Stimulated activated CD8-positive, alpha-beta memory T cell treated with anti-CD3 and anti-CD28 coated beads, Interleukin-7, amount 100 ng/mL, for 24 hours (primary cell): ENCODE measurements at places on chromosomes 2 and 18.

DNA sequence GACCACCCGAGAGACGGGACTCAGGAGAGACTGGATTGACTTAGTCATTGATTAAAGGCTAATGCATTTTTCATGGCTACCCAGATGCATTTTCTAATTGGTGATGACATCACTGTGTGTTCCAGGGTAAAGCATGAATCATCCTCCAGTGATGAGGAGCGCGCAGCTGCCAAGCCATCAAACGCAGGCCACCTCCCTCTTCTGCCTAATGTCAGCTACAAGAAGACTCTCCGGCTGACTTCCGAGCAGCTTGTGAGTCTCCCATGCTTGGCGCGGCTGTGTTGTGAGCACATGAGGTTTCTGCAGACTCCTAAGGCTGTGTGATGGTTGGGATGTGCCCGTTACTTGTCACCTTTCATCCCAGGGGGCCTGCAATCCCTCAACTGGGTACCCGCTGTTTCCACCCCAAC is 56.4 kb downstream of the LPIN1 start:
- no peak for DNase-seq

DNA sequence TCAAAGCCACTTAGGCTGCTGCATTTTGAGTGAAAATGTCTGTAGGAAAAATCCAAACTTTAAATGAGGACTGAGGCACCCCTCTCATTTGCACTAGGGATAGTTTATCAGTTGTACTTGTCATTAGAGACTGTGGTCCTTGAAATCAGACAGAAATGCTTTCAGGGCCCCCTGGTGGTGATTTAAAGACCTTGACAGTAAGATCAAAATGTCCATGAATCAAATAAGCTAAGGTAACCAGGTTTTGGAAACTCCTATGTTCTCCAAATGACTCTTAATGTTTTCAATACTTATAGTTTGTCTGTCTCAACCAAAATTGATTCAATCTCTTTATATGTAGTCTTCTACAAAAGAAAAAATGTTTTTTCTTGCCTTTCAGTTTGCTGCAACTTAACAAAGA is 28.8 kb upstream of the DDX18 start:
- no peak for DNase-seq

- DNase-seq, result no peak
Measured at GRCh38 chr2:230717600-230717999, 5.0 kb downstream of the CAB39 start.

DNA sequence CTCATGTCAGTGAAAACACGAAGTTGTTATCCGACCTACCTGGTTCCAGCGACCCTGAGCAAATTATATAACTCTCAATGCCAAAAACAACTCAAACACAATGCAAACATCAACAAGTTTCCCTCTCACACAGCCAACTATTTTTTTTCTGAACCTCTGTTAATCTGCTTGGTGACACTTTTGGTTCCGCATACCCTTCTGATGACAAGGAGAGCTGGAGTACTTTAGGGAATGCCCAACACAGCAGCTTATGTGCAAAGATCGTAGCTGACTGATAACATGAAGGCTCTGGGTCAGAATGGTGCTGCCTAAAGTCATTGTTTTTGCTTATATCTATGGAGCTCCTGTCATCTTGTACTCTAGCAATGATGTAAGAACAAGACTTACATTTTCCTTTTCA is 72.7 kb upstream of the CCDC68 start:
- DNase-seq, result no peak

DNA sequence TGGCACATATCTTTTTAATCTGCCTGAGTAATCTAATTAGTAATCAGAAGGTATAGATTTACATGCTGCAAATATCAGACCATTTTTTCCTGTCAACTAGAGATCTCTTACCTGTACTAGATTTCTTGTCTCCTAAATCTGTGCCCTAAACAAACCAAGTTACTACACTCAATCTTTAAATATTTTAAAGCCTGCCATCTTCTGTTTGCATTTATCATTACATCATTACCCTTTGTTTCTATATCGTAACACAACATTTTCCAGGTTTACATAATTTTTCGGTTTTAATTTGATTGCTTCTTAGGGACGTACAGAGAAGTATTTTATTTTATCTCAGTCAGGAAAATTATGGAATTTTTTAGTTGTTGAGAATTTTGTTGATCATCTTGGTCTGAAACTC is 25.7 kb downstream of the PSMA8 start:
- no peak for DNase-seq

- DNase-seq, result no peak
Measured at GRCh38 chr2:102967451-102967850, 205.6 kb downstream of the TMEM182 start.

DNA sequence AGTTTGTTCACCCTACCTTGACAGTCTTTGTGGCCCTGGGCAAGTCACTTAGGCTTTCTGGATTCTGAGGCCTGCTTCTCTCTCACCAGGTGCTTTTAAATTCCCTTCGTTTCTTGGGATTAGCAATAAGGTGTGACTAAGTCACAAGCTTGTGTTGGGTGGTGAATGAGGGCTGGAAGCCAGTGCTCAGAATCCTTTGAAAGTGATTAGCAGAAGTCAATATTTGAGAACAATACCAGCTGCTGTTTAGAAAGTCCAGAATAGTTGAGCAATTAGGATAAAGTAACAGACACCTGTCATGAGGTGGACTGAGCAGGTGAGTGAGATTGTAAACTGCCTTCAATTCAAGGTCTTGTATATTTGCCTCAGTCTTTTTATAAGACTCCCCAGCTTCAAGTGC is 19.3 kb upstream of the MGAT5 start:
- no peak for DNase-seq

DNA sequence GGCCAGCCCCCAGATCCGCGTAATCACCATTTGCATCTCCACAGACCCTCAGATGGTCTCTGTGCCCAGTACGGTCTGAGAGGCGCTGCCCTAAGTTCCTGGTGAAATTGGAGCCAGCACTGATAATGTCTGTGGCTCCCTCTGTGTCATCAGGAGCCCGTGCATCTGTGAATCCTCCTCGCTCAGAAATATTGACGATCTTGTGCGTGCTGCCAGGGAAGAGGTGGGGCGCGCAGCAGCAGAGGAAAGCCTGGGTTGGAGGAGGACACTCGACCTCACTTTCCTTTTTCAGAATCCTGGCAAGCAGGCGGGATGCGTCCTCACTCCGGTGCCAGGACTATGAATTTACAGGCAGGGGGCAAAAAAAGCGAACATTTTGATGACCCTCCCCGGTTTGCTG is 686.1 kb upstream of the SALL3 start:
- no peak for DNase-seq

DNA sequence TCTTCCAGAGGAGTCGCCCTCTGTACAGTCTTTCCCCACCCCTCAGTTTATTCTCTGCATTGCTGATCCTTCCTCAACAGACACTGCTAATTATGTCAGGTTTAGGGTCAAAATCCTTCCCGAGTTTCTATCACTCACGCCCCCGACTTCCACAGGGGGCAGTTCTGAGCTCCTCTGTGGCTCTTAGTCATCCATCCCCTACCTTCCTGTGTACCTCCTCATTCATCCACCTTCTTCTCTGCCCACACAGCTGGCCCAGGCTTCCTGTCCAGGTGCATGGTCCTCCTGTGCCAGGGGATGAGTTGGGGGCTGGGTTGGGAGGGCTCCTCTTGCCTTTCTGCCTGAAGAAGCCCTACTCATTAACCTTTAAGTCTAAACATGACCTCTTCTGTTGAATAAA is 202.9 kb downstream of the ARL4C start:
- no peak for DNase-seq

GRCh38 chr2:231201475-231201814 is 3.0 kb downstream of the ARMC9 start:
- no peak for DNase-seq

DNA sequence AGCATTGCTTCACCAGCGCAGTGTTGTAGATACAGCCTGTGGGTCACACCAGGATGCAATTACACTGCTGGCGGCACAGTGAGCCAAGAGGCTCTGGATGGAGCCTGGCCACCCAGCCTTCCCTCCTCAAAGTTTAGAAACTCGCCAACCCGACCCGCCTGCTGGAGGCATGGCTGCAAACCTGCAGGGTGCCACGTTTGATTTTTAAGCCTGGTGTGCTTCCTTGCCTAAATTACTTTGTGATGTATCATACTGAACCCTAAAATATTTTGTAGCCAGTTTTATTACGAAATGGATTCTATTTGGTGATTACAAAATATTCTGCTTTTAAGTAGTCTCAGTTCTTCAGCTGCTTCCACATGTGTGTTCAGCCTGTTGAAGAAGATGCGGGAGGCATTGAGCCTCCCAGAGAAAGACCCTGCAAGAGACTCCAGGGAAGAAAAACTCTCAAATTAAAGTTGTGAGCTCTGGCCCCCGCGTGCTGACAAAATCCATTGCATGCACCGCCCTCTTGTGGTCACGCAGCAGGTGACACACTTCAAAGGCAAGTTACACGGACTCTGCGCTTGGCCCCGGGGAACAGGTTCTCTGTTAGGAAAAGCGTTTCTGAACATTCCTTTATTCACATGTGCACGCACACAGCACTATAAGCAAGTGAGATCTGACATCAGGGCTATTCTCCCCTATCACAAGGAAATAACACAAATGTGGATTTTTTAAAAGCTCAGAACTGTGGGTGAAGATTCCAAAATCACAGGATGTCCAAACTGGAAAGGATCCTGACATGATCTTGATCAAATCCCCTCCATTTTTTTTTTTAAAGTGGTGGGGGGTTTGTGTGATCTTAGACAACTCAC is 63.0 kb upstream of the TWIST2 start:
- DNase-seq, result peak; percentile 23

GRCh38 chr2:55986001-55986400 is 62.4 kb upstream of the EFEMP1 start:
- DNase-seq, result no peak

- DNase-seq, result no peak
Measured at GRCh38 chr2:97717613-97717995, 4.2 kb downstream of the ZAP70 start.

GRCh38 chr2:68468801-68469200 is 1.4 kb downstream of the APLF start:
- DNase-seq, result no peak

GRCh38 chr18:49997558-49997957 is 184.2 kb upstream of the ACAA2 start:
- DNase-seq, result no peak

DNA sequence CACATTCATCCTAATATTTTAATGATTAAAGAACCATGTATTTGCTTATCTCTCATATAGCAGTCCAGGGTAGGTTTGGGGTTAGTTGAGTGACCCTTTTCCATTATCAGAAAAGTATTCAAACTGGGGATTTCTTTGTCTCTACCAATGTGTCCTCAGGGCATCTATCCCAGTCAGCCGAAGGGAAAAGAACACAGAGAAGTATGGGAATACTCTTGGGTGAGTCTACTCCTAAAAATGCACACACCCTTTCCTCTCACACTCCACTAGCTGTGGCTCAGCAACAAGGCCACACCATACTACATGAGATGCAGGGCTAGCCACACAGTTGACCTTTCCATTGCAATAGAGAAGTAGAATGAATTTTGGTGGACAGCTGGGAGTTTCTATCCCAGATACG is 114.3 kb downstream of the NXPH2 start:
- no peak for DNase-seq

DNA sequence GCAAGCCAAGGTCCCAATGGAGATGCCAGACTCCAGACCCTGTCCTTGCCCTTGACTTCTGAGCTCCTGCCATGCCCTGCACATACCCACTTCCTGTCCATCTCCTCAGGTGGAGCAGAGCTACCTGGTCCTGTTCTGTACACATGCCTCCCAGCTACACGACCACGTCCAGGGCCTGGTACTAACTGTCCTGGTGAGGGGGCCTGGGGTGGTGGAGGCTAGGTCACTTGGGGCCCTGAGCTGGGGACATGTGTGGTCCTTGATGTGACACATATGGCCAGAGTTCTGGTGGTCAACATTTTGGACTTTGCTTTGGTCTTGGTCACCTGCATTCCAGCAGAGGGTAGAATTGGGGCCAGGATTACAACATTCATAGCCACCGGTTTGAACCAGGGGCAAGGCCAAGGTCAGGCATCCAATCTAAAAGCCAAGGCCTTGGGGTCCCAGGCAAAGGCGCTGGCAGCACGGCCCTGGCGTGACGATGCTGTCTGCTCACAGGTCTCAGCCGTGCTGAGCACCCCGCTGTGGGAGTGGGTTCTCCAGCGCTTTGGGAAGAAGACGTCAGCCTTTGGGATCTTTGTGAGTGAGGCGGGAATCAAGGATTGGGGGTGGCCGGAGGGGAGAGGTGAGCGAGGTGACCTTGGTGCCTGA is 12.6 kb downstream of the MFSD2B start:
- no peak for DNase-seq

- no peak for DNase-seq
Measured at GRCh38 chr18:79477711-79478483, 82.2 kb downstream of the NFATC1 start.

DNA sequence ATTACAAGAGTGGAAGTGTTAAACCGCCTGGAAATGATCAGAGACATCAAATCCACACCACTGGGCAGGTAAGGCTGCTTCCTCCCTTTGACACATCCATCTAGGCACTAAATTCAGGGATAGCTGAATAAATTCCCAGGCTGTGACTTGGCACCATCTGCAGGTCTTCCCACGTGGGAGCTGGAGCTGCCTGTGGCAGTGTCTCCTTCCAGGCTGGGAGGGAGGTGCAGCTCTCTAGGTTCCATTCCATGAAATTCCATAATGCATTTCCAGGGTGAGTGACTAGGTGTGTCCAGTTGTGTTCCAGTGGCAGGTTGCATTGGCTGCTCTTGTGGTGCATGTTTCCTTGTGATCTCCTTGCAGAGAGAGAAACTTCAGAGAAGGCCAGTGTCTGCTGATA is 188.9 kb upstream of the CXCR4 start:
- no peak for DNase-seq

- no peak for DNase-seq
Measured at GRCh38 chr18:79413025-79413424, 17.3 kb downstream of the NFATC1 start.

- no peak for DNase-seq
Measured at GRCh38 chr2:215870986-215871385, 142.4 kb downstream of the MREG start.

- DNase-seq, result no peak
Measured at GRCh38 chr2:30753630-30754029, 53.6 kb downstream of the CAPN13 start.

DNA sequence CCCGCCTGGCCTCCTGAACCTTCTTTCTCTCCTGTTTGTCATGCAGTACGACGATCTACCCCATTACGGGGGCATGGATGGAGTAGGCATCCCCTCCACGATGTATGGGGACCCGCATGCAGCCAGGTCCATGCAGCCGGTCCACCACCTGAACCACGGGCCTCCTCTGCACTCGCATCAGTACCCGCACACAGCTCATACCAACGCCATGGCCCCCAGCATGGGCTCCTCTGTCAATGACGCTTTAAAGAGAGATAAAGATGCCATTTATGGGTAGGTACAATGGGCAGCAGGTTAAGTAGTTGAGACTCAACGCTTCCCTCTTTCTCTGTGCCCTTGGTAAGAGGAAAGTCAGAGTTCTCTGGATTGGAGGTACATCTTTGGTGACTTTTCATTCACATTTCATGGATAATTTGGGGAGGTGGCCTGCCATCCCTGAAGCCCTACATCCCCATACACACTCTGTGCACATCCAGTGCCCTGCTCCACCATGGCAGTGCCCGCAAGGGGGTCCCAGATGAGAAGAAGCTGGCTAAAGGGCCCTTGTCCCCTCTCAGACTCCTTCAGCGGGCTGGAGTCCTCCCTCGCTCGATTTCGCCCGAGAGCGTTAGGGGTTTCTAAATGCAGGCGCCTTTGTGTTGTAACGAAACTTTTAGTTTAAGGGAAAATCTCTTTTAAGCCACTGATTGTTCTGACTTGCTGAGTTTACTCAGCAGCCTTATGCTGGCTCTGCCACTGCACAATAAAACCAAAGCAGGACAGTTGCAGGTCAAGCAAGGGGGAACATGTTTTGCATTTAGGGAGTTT is 3.0 kb downstream of the MEIS1 start:
- no peak for DNase-seq
